ENCODE measurements at places on chromosomes 4 and X.

DNA sequence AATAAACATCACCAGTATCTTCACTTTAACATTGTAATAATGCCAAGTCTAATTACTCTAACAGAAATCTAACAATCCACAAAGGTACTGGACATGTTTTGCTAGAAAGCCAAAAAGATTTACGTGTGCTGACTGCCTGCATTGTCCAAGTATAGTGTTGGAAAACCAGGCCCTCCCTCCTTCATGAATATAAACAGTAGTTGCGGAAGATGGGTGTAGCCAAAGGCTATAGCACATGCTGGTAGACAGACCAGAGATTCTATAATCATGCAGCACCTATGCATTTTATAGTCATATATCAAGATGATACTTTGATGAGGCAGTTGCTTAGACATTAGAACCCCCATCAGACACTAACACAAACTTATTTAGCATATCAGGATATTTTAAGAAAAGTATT, 22.6 kb downstream of the ZNF280C start:
- no peak for DNase-seq

DNA sequence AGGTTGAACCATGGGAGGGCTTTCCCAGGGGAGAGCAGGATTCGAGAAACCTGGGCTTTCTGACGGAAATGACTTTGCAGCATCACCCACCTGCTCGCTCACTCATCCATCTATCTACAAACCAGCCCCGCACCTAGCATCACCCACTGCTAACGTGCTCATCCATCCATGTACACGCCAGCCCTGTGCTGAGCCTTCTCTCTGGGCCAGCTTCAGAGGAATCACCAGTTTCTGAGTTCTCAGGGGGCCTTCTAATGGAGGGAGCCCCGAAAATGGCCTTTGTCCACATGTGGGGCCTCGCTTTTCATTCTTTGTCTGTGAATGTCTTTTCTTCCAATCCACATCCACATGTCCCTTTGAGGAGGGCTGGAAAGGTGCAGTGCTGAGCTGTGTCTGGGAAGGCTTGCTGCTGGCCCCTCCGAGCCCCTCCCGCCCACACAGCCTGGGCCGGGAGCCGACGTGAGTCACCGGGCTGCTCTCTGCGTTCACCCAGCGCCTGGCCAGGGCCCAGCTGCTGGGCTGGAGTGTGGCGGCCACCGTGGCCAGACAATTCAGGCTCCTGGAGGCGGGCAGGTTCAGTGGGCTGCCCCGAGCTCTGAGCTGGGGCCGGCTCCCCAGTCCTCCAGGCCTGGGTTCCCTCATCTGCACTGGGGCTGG, 14.7 kb downstream of the SORCS2 start:
- DNase-seq: no peak

GRCh38 chrX:48918643-48919340, at the start of gene PIM2:
Gene PIM2 (minus strand): TSS chrX:48919024. CDS start chrX:48918834, 190 bp downstream.
- DNase-seq: peak; percentile 84

DNA sequence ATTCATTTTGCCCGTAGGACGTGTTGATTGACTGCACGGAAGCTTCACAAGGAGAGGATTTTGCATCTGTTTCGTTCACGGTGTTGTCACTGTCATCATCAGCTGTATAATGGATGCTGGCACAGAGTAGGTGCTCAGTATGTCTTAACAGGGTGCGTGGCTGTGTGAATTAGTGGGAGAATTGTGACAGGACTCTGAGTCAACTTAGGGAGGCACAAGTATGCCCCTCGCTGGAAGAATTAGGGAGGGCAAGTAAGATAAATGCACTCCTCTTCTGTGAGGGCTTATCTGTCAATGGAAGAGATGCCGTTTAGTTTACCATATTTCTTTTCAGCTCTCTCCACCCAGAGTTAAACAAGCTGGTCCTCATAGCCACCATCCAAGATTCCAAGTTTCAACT, 107.2 kb downstream of the TRIML1 start:
- DNase-seq: no peak

GRCh38 chr4:100742045-100742444, 224.2 kb upstream of the EMCN start:
- no peak for DNase-seq

- no peak for DNase-seq
These were observed 14.3 kb downstream of the FAM9C start for GRCh38 chrX:13029887-13030771.

DNA sequence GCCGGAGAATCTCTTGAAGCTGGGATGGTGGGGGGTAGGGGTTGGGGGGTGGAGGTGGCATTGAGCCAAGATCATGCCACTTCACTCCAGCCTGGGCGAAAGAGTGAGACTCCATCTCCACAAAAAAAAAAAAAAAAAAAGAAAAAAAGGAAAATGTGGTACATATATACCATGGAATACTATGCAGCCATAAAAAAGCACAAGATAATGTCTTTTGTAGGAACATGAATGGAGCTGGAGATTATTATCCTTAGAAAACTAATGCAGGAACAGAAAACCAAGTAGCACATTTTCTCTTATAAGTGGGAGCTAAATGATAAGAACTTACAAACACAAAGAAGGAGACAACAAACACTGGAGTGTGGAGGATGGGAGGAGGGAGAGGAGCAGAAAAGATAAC, 188.5 kb downstream of the APBB2 start:
- no peak for DNase-seq
